Temporal lobe (tissue), 4 donors: ENCODE measurements at places on chromosomes 2 and 18. TPM values are rescaled to one million over a fixed set of nuclear protein-coding genes. Genes with fewer than 3 reads are reported as not detected.

The ERBB4 gene
- 99.1 TPM for total RNA-seq

The SH3RF3 gene
- total RNA-seq = 14.8 TPM

The CIB4 gene
- not detected for total RNA-seq

The ALPI gene
- not detected for total RNA-seq

The DOK6 gene
- total RNA-seq = 61.5 TPM

The PLCD4 gene
- total RNA-seq = 0.25 TPM

The MREG gene
- total RNA-seq = 2.2 TPM

The CCDC121 gene
- total RNA-seq = 3.9 TPM

The ALK gene
- 0.98 TPM for total RNA-seq

The CNDP1 gene
- total RNA-seq = 0.49 TPM

The SPP2 gene
- total RNA-seq = not detected

The XIRP2 gene
- total RNA-seq = 0.49 TPM

The MC5R gene
- 0.25 TPM for total RNA-seq

The YWHAQ gene
- total RNA-seq = 517 TPM

The CPO gene
- not detected for total RNA-seq

The CHN1 gene
- total RNA-seq = 41.1 TPM

The INHA gene
- not detected for total RNA-seq

The SIX3 gene
- 0.49 TPM for total RNA-seq

The IL1RN gene
- not detected for total RNA-seq

The REG3A gene
- not detected for total RNA-seq

The ASB18 gene
- total RNA-seq = not detected

The B4GALT6 gene
- 6.4 TPM for total RNA-seq

The RASGRP3 gene
- total RNA-seq = 5.4 TPM

The PDE11A gene
- 0.49 TPM for total RNA-seq

The NR4A2 gene
- 6.1 TPM for total RNA-seq

The CNGA3 gene
- total RNA-seq = 2.5 TPM

The RTP5 gene
- total RNA-seq = 5.2 TPM

The NMS gene
- not detected for total RNA-seq

The TWSG1 gene
- 15.7 TPM for total RNA-seq

The GPR155 gene
- total RNA-seq = 15.2 TPM

The DSG4 gene
- not detected for total RNA-seq

The ELOA2 gene
- not detected for total RNA-seq
